ENCODE measurements at places on chromosomes 5 and 9.

- DNase-seq: peak; percentile 80
These were observed 65.9 kb downstream of the DAP start for GRCh38 chr5:10695055-10695649.

- DNase-seq: peak; percentile 71
These were observed 70.0 kb downstream of the SHB start for GRCh38 chr9:37998881-37999587.

DNA sequence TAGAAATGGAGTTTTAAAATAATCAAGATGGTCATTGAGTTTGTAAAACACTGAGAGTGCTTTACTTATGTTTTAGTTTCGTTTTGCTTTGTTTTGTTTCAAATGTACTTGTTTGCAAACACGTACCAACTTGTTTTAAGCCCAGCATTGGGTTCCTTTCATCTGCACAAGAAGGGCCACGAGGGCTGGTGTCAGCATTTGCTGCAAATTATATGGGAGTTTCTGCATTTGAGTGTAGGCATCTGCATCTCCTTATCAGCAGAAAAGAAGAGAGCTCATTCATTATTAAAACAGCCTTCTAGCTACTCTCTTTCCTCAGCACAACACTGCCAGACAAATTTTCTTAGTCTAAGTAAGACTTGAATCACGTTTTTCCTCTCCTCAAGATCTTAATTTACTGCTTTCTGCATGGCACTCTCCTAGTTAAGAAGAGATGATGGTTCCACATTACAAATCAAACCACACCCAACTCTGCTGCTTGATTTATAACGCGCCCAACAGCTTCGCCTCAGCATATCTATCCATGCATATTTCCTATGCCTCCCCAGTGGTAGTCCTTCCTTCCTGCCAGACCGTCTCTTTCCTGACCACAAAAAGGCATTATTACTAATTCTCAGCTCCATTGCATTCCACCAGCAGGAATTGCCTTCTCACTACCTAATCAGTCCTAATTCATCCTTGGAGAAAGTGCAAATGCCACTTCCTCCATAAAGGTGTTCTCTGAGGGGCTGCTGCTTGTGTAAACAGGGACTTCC, 95.2 kb upstream of the CAST start:
- peak; percentile 70 for DNase-seq

- DNase-seq: peak; percentile 75
These were observed 31.5 kb upstream of the SPRY4 start for GRCh38 chr5:142356349-142356715.

DNA sequence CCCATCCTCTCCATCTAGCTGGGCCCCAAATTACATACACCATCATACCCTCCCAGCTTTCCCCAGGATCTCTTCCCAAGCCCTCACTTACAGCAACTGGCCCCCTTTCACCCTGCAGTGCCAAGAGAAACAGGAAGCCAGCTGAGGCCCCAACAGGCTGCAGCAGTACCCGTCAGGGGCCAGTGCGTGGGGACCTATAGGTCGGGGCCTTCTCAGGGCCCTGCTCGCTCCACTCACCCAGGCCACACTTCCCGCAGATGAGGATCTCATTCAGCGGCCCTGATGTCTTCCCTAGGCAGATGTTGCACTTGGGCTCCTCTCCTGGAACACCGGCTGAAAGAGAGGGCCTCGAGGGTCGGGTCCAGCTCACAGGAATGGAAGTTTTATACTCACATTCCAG, 6.8 kb downstream of the PHF19 start:
- DNase-seq: no peak

DNA sequence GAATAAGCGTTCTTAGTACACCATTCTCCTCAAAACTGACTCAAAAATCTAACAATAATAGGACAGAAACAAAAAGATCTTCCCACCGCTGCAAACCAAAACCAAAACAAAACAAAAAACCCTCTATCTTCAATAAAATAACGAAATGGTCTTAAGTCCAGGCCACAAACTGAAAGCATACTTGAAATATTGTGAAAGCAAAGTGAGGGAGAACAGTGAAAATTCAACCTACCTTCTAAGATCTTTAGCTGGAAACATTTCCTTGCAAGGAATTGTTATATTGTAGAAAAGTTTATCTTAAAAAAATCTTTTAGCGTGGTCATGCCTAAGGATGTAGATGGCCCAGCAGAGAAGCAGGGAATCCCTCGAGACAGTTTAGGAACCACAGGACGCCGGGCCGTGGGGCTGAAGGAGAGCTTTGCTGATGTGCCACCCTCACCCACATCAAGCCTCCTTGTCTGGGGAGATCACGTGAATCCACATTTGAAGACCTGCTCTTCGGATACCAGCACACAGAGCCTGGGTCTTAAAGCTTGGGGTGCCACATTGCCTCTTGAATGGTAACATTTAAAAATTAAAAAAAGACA, 27.8 kb upstream of the LVRN start:
- no peak for DNase-seq

DNA sequence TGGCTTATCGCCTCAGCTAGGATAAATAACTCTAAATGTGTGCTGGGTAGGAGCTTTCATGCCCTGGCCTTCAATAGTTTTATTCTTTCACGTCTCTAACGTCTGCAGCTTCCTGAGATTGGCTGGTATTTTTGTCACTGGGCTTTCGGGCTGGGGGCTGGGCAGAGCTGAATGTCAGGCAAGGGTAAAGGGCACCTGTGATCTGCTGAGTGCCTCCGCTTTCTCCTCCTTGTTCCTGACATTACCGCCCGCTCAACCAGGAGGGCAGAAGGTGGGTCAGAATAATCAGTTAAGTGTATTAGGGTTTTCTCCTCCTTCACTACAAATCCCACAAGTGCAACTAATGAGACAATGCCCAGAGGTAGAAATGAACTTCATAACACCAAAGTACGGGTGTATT, 216.6 kb downstream of the TSSK1B start:
- no peak for DNase-seq

DNA sequence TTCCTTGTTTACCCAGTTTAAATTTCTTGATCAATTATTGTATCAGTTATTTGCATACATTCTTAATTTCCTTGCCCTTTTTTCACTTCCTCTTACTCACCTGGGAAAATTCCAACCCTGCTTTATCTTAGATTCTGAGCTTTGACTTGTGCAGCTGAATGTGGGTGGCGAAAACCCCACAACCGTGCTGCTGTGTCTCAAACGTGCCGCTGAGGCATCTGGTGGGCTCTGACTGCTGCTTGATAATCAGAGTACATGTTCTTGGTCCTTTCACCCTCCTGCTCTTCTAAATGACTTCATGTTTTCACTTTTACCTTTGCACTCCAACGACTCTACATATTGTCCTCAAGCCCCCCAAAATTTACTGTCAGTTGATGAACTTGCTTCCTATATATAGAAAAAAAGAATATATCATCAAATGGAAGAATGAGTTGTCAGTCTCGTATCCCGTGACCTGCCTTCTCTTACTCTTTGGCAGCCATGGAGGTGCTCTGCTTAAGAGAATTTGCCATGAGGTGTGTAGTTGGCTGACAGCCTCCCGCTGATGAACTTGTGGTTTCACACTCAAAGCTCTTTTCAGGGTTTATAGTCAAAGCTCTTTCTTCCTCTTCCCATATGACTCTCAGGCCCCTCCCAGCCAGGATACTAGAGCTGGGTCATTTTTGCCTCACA, 14.0 kb upstream of the JAK2 start:
- DNase-seq: no peak

- no peak for DNase-seq
These were observed 130.9 kb downstream of the DOCK2 start for GRCh38 chr5:169767938-169768337.

GRCh38 chr5:149338364-149338763, 6.9 kb upstream of the GRPEL2 start:
- no peak for DNase-seq
